NCI-H82 (cell line): ENCODE measurements at places on chromosomes 5 and 9.
A peak's percentile ranks its signal among the peaks of the same experiment; 100 is the strongest.

DNA sequence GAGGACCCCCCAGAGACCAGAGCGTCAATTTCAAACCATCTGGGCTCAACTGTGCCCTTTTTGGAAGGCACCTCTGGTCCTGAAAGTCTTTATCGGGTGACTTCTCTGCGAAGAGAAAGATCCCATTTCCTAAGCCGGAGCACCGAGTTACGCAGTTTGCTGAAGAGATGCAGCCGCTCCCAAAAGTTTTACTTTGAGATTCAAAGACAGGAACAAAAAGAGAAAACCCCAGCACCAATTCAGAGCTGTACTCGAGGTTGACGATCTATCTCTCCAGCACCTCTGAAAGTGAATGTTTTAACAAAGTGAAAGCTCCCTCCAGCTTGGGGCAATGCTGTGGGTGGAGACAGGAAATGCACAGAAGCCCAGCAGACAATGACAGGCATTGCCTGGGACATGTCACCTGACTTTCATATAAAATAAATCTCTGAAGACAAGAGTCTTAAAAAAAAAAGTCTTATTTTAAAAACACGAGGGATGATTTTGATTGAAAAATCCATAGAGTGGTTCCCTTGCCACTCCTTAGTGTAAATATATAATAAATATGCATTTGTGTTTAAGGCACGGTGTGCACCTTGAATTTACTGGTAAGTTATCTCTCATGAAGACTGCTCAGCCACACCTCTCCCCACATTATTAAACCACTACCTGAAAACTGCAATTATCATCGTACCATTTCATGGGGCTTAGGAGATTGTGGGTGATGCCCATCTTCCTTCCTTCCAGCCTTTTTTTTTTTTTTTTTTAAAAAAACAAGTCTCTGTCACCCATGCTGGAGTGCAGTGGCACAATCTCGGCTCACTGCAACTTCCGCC lies 79.9 kb downstream of the FNBP1 start:
- no peak for DNase-seq

GRCh38 chr5:168877132-168877892 lies 298.1 kb upstream of the PANK3 start:
- peak; percentile 88 for DNase-seq

GRCh38 chr9:129363216-129363873 lies 185.3 kb upstream of the IER5L start:
- peak; percentile 20 for DNase-seq

DNA sequence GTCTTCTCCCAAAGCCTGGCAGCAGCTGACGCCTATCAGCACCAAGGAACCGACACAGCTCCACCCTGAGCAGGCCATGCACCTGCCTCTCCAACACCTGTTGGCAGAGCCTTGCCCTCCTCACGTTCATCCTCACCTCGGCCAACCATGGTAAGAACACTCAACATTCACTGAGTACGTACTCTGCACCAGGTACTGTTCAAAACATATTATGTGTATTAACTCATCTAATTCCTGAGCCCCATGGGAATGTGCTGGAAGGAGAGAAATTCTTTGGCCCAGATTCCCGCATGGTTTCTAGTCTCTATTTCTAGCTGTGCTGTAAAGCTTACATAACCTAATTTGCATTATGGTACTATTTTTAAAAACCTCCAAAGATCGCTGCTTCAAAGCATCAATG lies 86.1 kb downstream of the GPR21 start:
- no peak for DNase-seq

GRCh38 chr9:130636648-130637020 lies 27.8 kb upstream of the PRDM12 start:
- no peak for DNase-seq

DNA sequence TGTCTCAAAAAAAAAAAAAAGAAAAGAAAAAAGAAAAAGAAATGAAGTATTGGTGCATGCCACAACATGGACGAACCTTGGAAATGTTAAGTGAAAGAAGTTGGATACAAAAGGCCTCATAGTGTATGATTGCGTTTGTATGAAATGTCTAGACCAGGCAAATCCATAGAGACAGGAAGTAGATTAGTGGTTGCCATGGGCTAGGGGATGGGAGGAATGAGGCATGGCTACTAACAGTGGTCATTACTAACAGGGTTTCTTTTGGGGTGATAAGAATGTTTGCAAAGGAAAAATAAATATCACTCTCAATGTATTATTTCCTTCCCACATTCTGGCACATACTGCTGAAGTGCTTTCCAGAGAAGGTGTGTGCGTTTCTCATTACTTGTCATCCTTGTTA lies 44.1 kb downstream of the UGCG start:
- no peak for DNase-seq

GRCh38 chr5:74767579-74767913 lies 497 bp downstream of the NSA2 start:
- peak; percentile 45 for DNase-seq

GRCh38 chr5:178455480-178455835 lies 134.7 kb downstream of the COL23A1 start:
- DNase-seq = no peak

- no peak for DNase-seq
These were observed 30.4 kb upstream of the SYNPO start for GRCh38 chr5:150609843-150610584.

DNA sequence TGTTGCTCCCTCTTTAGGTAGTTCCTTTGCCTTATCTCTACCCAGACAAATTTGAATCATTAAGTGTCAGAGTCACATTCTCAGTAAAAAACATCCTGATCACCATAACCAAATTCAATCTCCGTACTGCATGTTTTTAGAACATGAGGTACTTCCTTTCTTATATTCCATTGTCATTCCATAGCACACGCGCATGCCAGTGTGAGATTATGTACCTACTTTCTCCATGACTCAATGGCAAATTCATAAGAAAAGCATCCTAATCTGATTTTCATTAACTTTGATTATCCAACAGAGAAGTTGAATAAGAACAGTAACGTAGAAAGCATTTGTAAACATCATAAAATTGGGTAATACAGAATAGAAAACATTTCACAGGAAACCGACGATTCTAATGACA lies 1118.6 kb upstream of the CDH9 start:
- DNase-seq = no peak

DNA sequence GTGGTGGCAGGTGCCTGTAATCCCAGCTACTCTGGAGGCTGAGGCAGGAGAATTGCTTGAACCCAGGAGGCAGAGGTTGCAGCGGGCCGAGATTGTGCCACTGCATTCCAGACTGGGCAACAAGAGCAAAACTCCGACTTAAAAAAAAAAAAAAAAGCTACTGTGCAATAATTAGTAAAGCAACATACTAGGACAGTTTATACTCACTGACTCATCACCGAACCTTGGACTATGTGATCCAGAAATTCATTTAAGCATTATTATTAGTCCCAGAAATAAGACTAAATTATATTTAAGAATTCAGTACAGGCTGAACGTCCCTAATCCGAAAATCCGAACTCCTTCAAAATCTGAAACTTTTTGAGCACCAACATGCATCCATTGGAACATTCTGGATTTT lies 37.8 kb downstream of the GOLPH3 start:
- no peak for DNase-seq

- no peak for DNase-seq
These were observed 44.4 kb downstream of the TTC39B start for GRCh38 chr9:15262581-15262980.

DNA sequence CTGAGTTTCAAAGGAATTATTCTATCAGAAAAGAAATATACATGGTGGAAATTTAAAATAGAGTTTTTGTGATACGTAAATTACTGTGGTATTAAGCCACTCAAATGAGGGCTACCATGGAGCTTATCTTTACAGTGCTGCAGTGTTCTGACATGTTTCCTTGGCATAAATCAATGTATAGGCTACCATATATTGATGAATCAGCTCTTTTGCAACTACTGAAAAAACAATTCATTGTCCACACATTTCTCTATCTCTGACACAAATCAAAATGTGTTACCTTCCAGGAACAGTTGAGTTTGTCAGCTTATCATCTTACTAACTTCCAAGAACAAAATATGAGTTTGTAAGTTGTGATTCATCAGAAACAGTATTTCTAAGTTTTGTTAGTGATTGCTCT lies 140.3 kb upstream of the CDH18 start:
- no peak for DNase-seq

DNA sequence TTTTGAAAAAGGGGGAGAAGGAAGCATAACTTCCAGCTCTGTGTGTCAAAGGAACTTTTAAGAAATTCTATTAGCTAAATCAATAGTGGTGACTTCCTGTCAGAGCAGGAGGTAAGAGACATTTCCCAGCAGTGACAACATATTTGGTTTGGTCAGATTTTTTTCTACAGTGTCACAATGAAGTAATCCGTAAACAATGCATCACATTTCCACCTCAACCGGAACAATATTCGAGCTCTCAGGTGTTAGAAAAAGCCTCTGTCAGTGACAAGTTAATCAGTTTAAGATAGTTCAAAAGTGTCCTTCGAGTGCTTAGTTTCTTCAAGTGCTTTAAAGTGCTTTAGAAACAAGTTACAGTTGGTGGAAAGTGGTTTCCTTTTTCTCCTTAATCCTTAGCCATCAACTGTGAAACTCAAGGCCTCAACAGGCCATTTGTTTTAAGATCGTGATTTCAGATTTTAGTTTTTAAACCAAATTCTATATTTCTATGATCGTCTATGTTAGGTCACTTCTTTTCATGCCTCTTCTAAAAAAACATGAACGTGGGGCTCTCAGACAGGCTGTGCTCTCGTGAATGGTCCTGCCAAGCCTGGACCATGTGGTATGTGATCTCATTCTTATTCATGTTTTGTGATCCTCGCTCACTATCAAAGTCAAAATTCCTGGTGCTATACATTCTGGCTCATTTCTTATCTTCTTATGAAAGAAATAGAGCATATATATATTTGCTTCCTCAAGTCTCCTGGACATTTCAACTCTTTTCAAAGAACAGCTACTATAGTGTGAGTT lies 181.9 kb upstream of the HMHB1 start:
- DNase-seq = no peak

DNA sequence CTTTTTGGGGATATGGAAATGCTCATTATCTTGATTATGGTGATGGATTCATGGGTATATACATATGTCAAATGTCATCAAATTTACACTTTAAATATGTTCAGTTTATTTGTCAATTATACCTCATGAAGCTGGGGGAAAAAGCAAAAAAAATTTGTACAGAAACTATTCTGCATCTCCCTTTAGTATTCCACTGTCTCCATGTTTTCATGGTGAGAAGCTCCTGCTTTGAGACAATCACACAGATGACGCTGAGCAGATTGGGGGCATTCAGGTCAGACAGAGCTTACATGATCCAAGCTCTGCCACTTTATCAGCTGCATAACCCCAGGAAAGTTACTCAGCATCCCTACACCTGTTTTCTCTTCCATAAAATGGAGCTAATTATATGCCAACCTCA lies 101.5 kb downstream of the PLPPR1 start:
- DNase-seq = peak; percentile 47

DNA sequence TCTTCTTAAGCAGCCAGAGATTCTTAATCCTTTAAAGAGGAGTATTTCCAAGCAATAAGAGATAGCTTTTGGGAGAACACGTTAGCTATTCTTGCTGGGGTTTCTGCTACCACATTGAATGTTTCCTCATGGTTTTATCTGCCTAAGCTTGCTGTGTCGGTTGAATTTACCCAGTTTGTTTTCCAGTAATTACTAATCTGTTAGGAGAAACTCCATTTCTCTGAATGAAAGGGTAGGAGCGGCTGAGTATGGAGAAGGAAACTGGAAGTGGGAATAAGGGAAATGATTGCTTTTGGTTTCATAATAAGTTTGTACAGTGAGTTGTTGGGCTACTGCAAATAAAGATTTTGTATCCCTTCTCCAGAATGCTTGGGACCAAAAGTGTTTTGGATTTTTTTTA lies 1.2 kb downstream of the JAK2 start:
- DNase-seq = no peak

GRCh38 chr9:136951541-136952320 lies at the start of gene LCN12:
Gene LCN12 (plus strand): TSS chr9:136952273. CDS start chr9:136952328, 55 bp downstream.
- no peak for DNase-seq

GRCh38 chr5:83925321-83925954 lies 204.8 kb upstream of the HAPLN1 start:
- no peak for DNase-seq

DNA sequence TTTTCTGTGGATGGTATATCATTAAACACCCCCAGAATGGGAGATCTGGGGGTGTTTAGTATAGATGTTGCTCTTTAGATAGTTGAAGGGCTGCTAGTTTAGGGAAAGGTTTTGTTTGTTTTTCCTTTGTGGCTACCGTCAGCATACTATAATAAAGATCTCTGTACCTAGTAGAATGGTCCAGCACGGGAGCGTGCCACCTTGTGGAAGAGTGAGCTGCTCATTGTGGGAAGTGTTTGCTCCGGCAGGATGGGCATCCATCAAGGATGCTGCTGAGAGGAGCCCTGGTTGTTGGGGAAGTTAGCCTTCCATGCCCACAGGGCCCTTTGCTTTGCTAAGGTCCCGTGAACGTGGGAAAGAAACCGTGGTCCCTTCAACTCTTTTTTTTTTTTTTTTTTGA lies 113.1 kb downstream of the LIFR start:
- no peak for DNase-seq

DNA sequence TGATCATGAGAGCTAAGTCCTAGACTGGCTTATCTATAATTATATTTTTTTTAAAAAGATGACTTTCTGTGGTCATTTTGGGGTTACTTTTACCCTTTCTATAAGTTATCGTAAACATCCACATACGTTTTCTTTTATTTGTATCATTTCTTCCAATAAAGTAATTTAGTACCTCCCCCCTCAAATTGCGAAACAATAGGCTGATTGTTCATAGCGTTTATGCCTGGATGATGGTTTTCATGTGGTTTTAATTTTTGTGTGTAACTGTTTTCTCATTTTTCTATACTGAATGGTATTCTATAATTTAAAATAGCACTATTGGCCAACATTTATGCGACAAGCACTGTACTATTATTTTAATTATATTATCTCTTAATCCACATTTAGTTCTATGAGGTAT lies 44.5 kb downstream of the SMC5 start:
- no peak for DNase-seq

DNA sequence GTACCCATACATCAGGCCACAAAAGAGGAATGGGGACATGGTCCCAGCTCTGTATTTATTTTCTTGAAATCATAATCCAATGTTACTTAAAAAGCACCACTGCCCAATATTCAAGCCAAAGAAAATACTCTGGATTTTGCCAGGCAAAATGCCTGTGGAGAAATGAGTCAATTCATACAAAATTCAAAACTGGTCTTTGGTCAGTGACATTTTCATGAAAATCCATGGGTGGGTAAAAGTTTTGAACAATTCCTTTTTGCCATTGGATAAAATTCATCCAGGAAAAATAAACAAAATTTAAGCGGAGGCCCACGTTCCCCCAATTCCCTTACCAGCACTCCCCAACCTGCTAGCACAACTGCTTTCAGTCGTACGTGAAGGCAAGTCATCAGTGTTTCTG lies 186.2 kb downstream of the GLIS3 start:
- no peak for DNase-seq

- no peak for DNase-seq
These were observed 225.1 kb downstream of the PIK3R1 start for GRCh38 chr5:68440651-68441050.

- DNase-seq = no peak
These were observed 84.1 kb upstream of the MEGF10 start for GRCh38 chr5:127206320-127207113.

- DNase-seq = no peak
These were observed 477.1 kb downstream of the CAAP1 start for GRCh38 chr9:26415528-26415927.

- no peak for DNase-seq
These were observed 74.1 kb upstream of the SNCAIP start for GRCh38 chr5:122237906-122238305.
